ENCODE measurements at places on chromosomes 2 and 18.

DNA sequence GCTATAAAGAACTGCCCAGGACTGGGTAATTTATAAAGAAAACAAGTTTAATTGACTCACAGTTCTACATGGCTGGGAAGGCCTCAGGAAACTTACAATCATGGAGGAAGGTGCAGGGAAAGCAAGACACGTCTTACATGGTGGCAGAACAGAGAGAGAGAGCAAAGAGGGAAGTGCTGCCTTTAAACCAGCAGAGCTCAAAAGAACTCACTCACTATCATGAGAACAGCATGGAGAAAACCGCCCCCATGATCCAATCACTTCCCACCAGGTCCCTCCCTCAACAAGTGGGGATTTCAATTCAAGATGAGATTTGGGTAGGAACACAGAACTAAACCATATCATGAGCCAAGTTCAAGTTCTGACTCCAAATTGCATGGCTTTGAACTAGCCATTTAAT, 62.8 kb upstream of the PPP1CB start:
- H3K4me1 ChIP-seq = no peaks in the 10 kb centered on the region
- no peak overlapping the region for H3K27ac ChIP-seq
- no peaks in the 10 kb centered on the region for H3K27me3 ChIP-seq

DNA sequence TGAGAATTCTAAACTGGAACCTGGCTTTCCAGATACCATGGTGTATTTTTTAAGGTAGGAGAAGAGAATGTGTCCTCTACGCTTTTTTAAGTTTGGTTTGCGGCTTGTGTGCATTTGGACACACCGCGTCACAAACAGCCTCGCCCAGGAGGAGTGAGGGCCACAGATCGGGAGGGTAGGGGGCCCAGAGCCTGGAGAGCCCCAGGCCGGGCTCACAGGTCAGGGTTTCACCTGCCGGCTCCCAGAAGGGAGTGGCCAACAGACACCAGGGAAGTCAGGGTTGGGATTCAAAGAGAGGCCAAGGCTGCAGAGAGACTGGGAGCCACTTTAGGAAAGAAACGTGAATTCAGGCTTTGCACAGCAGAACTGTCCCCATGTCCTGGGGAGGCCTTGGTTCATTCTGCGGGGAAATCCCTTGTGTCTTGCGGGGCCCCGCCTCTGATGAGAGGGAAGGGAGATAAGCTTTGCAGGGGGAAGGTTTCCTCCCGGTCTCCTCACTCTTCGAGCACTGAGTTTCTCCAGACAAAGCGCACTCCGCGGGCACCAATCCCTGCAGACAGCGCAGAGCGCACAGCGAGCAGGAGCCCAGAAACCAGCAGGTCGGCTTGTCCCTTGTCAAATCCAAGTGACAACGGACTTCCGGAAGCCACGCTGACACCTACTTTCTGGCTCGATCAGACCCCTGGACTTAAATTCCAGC, 2.0 kb upstream of the TUBB6 start:
- no peak for DNase-seq
- H3K4me1 ChIP-seq = peaks cover 5% of the 10 kb centered on the region
- no peak overlapping the region for H3K27ac ChIP-seq
- peaks cover 15% of the 10 kb centered on the region for H3K27me3 ChIP-seq
- no peak overlapping the region for H3K4me3 ChIP-seq

DNA sequence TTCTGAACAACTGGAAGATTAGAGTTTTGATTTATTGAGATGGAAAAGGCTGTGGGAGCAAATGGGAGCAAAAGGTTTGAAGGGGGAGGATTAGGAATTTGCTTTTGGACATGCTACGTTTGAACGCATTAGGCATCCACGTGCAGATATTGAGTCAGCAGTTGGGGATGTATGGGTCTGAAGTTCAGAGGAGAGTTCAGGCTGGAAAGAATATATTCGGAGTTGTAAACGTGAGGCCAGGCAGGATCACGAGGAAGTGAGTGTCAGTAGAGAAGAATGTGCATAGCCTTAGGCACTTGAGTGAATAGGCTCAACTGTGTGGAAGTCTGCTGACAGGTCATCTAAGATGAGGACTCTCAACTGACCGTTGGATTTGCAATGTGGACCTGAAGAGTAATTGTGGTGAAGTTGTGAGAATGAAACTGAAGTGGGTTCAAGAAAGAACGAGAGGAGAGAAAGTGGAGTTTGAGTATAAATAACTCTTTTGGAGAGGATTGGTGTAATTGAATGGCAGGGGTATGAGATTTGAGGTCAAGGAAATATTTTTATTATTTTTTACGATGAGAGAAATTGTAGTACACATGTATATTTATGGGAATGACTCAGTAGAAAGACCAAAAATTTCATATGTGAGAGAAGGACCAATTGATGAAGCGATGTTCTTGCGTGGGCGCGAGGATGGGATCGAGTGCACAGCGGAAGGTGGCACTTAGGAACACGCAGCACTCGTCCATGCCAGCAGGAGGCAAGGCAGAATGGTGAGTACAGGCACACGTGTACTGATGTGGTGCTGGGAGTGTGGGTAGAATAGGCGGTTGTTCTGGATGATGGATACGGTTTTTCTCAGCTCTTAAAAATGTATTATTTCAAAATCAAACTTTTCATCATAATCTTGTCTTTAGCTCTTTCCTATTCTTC, 40.5 kb upstream of the POLE4 start:
- H3K27ac ChIP-seq = no peak overlapping the region
- H3K36me3 ChIP-seq = no peaks in the 10 kb centered on the region

GRCh38 chr18:49814147-49814499, 790 bp upstream of the ACAA2 start:
- peak overlapping the region; percentile 69 for H3K4me3 ChIP-seq
- peak overlapping the region; percentile 90 for H3K27ac ChIP-seq
- H3K27me3 ChIP-seq = no peaks in the 10 kb centered on the region
- peaks cover 50% of the 10 kb centered on the region for H3K4me1 ChIP-seq

GRCh38 chr2:101479810-101480209, 4.9 kb upstream of the RFX8 start:
- DNase-seq = no peak
- H3K27ac ChIP-seq = no peak overlapping the region
- no peaks in the 10 kb centered on the region for H3K27me3 ChIP-seq
- no peak overlapping the region for H3K4me3 ChIP-seq
- H3K36me3 ChIP-seq = no peaks in the 10 kb centered on the region

DNA sequence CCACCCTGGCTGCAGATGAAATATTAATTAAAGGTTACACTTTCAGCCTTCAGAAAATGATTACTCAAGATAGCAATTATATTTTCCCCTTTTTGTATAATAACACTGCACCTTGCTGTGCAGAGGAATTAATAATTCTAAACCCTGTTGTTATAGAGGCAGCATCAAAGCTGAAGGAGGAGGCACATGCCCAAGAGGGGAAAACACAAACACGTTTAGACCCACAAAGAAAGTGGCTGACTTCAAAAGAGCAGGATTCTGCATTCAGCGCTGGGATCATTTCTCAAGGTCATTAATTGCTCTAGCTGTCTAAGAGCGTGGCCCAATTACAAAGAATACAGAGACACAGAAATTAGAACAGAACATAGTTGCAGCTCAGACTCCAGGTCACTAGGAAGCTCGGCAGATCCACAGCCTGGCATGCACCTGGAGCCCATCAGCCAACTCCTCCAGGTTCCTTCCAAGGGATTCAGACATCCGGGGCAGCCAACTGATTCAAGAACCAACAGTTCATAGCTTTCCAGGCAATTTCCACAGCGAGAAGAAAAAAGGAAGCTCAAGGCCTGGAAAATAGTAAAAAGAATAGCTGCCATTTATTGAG, 102.3 kb upstream of the ID2 start:
- H3K36me3 ChIP-seq = no peaks in the 10 kb centered on the region
- H3K27ac ChIP-seq = no peak overlapping the region
- peaks cover 35% of the 10 kb centered on the region for H3K4me1 ChIP-seq
- H3K27me3 ChIP-seq = no peaks in the 10 kb centered on the region
- no peak for DNase-seq

Measured in CD8-positive, alpha-beta memory T cell (primary cell).